NCI-H2171 treated with DMSO at 0.1 percent for 48 hours (cell line): ENCODE measurements at places on chromosomes 3 and 15.
A peak's percentile ranks its signal among the peaks of the same experiment; 100 is the strongest.

DNA sequence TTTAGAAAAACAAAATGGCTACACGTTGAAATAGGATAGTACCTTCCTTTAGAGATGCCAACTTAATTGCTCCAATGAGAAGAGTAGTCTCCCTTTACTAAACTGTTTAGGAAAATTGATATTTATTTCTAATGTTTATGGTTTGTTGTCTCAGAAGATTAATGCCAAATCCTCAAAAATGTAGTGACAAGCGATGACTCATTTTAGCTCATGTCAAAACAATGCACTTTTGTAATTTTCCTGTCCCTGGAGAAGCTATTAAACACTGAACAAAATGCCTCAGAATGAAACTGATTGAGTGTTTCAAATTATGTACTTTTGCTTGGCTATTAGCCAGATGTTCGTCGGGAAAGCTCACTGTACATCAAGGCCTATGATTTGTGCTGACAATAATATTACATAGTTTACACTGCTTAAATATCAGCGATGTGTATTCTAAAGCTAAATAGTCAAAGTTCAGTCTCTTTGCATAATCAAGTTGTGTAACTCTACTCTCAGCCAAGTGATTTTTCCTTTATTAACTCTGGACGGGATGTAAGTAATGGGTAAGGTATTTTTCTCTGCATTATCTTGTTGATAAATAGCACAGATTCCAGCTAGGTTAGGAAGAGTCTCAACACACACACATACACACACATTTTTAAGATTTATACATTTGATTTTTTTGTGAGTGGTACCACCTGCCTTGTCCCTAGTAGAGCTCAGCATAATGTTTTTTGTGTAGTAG, 83.7 kb downstream of the CMSS1 start:
- peak; percentile 13 for DNase-seq

DNA sequence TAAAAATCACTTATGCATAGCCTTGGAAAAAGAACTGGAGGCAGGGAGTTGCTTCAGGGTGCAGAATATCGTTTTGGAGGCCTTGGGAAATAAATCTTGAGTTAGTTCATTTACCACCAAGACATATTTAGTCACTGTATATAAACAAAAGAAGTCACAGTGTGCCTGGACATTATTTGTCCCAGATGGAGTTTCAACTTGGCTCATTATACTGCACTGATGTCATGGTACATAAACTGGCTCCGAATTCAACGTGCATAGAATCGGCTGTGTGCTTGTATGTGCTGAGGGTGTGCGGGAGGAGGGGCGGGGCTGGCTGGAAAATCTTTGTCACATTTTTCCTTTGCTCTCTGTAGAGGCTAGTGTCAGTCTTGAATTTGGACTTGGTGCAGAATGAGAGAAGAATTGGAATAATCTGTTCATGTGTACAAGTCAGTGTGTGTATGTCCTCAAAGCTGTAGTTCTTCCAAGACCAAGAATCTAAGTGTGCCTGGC, 86.6 kb downstream of the FNDC3B start:
- DNase-seq = no peak

GRCh38 chr3:71546821-71547220, 36.7 kb downstream of the FOXP1 start:
- DNase-seq = no peak

DNA sequence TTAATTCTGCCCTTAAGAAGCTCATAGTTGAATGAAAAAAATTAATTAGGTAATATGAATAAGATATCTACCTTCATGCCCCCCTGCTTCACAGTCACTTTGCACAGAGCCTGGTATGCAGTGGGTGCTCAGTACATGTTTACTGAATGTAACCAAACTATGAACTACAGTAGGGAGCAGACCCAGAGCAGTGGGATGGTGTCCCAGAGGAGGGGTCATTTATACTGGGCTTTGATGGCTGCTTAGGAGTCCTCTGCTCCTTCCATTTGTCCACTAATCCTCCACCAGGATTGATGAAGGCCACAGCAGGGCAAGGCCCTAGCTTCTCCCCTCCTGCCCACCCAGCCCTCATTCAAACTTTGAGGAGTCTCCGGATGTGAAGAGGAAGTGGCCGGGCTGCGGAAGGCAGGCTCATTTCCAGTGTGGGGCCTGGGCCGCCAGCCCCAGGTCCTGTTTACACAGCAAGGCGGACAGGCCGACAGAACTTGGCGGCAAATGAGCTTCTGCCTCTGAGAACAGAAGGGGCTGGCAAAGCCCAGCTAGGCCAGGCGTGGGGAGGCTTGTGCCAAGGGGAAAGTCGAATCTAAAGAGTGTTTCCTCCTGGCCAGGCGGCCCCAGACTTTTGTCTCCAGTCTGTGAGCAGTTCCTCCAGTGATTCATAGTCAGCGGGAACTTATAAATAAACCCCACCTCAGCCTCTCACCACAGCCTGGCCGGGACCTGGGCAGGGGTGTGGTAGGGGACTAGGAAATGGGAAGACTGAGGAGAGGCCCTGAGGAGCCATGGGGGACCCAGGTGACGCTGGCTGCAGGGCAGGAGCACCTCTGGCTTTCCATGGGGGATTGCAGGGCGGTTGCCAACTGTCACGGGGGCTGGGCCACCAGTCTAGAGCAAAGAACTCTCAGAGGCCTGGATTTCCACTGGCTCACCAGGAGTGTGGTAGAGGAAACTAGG, 51.6 kb upstream of the LCTL start:
- peak; percentile 13 for DNase-seq

- DNase-seq = no peak
These were observed 289.3 kb upstream of the RORA start for GRCh38 chr15:61518191-61518950.
